NCI-H1436 treated with DMSO at 0.1 percent for 48 hours (cell line): ENCODE measurements at places on chromosomes 11 and 22.

DNA sequence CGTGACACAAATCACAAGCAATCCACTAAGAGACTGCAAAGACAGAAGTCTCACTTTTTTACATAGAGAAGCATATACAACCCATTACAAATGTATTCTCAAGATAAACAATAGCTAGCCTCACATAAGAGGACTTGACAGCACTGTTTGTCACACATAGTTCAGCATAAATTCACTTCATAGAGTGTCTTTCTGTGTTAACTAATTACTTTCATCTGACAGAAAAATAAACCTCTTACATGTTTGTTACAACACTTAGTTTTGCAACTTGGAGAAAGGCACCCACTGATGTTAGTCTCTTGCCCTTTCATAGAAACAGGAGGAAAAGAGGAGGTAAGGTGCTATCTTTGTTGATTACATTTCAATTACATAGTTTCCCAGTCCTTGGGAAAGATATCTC lies 2221.9 kb upstream of the RAG2 start:
- DNase-seq = no peak

GRCh38 chr11:61551634-61552033 lies 29.2 kb downstream of the SYT7 start:
- no peak for DNase-seq

- no peak for DNase-seq
Observed at GRCh38 chr11:83007909-83008580, 63.7 kb downstream of the RAB30 start.

GRCh38 chr22:49701380-49702067 lies 126.1 kb downstream of the BRD1 start:
- no peak for DNase-seq

- DNase-seq = no peak
Observed at GRCh38 chr11:7444091-7444981, 41.0 kb upstream of the OLFML1 start.

- no peak for DNase-seq
Observed at GRCh38 chr11:33948494-33948893, 56.6 kb upstream of the LMO2 start.

DNA sequence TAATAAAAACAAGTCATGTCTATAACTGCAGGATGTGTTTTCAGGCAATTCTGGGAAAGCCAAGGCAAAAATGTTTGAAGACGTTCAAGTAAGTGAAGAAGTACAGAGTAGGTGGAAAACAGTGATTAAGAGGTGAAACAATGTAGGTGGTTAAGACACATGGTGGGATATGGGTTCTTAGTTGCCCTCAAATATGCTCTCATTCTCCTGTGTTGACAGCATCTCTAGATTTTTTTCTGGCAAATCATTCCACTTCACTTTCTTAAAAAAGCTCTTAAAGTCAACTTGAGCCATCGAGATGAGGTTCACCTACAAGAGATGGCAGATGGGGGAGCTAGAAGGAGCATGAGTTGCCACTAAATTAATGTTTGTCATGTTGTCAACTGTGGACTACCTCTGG lies 1041.0 kb upstream of the CNTN5 start:
- no peak for DNase-seq

DNA sequence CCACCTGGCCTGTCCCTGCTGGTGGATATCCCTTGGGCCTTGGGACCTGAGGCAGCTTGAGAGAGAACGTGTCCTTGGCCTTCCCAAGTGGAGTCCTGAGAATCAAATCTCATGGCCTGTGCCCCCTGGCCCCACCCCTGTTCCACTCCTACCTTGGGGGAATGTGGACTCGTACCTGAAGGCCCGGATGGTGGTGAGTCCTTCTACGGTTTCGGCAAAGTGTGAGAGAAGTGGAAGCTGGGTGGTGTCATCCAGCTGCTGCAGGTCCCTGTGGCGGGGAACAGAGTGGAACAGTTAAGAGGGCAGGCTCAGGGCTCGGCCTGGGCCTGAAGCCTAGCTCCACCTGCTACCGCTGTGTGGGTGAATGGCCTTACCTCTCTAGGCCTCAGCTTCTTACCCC lies 14.0 kb upstream of the KCNJ11 start:
- DNase-seq = no peak

- no peak for DNase-seq
Observed at GRCh38 chr11:110833033-110833484, 120.8 kb upstream of the ARHGAP20 start.

- DNase-seq = no peak
Observed at GRCh38 chr11:129260750-129261149, 68.6 kb upstream of the ARHGAP32 start.

DNA sequence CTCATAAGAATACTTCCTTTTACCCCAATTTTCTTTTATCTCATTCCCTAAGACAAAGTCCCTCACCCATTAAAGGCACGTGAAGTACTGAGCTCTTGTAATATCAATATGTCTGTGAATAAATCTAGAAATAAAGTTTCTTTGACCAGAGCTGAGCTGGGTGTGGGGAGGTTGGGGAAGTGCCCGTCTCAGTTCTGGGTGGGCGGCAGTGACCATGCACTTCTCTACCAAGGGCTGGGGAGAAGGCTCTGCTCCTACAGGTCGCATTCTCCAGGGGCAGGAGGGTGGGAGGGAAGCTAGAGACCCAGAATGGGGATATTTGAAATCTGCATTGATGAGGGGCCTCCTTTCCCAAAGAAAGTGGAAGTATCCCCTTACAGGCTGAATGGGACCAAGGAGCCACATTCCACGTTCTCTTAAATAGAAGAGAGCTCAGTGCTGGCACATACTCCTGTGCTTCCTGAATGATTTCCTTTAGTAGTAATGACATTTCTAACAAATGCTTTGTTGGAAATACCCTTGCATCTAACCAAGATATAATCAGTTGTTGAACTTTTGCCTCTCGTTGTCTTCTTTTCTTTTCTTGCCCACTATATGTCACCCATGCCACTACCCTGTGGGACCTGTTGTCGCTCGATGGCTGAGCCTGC lies 16.1 kb downstream of the RBX1 start:
- no peak for DNase-seq

DNA sequence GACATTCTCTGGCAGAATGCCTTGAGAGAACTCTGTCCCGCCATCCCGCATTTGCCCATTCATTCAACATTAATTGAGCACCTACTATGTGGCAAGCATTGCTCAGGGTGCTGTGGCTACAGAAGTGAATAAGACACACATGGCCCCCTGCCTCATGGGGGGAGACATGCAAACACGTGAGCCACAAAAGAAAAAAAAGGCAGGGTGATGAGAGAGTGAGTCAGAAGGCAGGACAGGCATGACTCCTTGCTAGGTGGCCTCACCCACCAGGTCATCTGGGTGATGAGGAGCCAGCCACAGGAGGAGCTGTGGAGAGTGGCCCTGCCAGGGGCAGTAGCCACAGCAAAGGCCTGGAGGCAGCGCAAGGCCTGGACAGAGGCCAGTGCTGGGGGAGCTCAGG lies 4.9 kb downstream of the CHRM4 start:
- DNase-seq = no peak

DNA sequence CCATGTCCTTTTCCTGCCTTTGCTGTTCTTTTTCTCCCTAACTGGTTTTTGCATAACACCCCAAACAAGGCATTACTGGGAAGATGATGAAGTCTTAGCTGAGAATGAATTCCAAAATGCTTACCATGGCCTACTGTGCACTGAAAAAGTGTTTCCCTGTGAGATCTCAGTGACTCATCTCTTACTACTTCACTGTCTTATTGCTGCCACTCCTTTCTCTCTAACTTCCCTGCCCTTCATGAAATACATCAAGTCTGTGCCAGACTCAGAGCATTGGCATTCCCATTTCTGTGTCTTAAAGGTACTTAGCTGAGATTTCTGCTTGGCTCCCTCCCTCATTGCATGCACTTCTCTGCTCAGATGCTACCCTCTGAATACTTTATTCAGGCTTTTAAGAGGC lies 49.1 kb upstream of the MUC15 start:
- DNase-seq = no peak

DNA sequence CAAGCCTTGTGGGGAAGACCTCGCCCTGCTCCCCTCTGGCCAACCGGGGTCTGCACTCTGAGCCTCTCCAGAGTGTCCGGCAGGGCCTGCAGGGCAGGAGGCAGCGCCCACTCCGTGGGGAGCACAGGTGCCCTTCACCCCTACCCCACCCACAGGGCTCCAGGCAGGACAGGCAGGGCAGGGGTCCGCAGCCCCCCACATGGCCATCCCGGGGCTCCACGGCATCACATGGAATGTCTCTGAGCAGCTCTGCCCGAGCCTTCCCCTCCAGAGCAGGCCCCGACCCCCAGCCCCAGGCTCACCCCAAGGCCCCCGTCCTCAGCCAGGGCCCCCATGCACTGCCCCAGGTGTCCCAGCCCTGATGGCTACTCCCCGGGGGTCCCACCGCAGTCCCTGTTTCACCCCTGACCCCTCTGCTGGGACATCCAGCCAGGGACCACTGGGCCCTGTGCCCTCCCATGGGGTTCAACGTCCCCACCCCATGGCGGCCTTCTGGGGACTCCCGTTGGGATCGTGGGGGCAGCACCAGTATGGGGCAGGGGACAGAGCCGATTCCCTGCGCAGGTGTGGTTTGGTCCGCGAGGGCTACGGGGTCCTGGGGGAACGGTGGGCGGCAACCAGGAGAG lies 77.7 kb downstream of the BRD1 start:
- no peak for DNase-seq

DNA sequence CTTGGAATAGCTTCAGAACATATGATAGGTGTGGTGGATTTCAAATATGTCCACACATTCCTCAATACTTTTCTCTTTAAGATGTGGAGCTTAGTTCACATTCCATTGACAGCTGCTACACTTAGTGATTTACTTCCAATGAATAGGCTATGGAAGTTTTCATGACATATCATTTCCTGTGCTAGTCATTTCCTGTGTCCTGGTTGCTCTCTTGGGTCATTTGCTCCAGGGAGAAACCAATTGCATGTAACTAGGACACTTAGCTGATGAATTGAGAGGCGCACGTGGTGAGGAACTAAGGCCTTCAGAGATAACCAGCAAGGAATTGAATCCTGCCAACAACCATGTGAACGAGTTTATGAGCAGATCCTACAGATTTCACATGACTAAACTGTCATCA lies 120.9 kb downstream of the SLC17A6 start:
- no peak for DNase-seq

DNA sequence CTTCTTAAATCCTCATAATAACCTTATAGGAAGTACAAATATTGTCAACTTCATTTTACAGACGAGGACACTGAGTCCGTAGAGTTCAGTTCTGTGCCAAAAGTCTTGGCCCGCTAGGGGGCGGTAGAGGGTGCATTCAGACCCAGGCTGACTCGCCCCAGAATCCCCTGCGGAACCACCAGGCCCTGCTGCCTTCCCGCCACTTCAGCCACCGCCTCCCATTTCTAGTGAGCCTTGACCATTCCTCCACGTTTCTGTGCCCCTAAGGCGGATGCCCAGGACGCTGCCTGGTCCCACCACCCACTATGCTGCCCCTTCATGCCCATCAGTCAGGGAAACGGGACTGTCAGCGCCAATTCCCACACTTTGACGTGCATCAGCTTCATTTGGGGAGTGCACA lies 19.1 kb downstream of the SYT13 start:
- DNase-seq = no peak

GRCh38 chr11:65434057-65434666 lies 11.6 kb downstream of the NEAT1 start:
- no peak for DNase-seq

- DNase-seq = no peak
Observed at GRCh38 chr22:40403141-40403540, 32.7 kb downstream of the SGSM3 start.

DNA sequence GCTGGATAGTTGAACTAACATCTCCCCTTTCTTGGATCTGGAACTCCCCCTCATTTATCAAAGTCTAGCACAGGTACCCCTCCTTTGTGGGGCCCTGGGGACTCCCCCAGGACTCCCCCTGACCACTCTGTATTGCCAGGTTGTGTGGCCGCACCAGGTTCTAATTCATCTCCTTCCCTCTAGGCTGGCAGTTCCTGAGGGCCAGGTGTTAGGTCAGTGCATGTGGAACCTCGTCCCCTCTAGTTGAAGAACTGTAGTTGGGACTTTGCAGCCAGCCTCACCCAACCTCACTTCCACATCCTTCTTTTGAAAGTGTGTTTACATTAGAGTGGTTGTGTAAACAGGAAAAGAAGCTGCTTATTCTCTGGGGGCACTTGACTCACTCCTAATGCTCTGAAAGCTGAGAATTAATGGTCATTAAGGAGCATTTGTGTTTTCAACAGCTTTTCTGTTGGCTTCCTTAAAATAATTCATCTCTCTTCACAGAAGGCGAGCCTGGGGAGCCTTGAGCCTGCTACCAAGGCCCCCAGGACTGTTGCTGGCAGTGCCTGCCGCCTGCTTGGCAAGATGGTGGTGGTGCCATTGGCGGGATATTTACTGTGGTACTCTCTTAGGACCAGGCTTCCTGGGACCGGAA lies 11.8 kb downstream of the UPB1 start:
- peak; percentile 76 for DNase-seq

DNA sequence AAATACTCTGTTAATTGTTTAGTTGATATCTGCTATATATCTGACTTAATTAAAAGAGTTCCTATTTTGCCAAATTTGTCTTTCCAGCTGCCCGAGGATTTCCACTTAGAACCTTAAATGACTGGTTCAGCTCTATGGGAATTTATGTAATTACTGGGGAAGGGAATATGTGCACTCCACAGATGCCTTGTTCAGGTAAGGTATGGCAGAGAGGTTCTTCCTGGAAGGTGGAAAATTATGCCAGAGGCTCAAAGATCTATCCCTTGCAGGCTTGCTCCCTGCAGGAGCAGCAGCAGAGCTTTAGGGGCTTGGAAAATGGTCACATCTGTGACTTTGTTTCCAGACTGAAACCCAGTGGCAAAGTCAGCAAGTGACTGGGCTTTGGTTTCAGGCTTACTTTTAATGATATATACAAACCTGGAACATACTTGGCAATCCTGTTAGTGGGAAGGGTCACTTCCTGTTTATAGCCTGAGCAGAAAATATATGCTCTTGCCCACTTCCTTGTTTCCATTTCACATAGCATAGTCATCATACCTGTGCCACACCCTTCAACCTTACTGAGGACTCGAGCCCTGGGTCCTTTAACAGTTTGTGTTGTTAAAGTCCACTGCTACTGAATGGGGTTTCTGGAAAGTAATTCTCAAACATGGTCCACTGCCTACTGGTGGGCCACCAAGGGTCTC lies 23.7 kb downstream of the WBP2NL start:
- no peak for DNase-seq

DNA sequence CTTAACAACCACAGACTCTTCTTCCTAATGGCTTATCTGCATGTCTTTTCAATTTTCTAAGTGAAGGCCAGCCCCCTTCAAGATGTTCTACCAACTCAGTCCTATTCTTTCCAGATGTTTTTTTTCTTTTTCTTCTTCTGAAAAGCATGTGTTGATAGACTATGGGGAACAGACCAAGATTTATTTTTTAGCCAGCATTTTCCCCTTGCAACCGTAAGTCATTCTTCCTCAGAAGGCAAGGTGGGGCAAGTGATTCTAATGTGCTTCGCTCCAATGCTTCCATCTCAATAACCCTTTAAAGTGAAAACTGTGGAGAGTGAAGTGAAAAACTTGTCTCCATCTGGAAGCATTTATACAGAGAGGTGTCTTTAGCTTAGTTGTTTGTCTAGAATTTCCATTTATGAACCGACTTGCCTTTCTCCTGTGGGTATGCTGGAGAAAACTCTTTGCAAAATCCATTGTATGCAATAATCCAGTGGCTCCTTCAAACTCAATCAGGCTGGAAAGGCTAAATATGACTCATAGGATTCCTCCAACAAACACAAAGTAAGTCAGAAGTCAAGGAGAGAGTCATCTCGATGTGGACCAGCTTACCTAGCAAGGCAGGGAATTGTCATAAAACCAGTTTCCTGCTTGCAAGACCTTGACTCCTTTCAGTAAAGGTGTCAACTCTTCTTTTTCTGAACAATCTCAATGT lies 83.7 kb downstream of the MAML2 start:
- DNase-seq = no peak
